AG09309 (cell line): ENCODE measurements at places on chromosomes 7 and 10.

- DNase-seq, result peak; percentile 94
These were observed 304.4 kb downstream of the ZEB1 start for GRCh38 chr10:31623466-31623865.

GRCh38 chr10:121323443-121323842 lies 274.8 kb downstream of the FGFR2 start:
- DNase-seq, result no peak

DNA sequence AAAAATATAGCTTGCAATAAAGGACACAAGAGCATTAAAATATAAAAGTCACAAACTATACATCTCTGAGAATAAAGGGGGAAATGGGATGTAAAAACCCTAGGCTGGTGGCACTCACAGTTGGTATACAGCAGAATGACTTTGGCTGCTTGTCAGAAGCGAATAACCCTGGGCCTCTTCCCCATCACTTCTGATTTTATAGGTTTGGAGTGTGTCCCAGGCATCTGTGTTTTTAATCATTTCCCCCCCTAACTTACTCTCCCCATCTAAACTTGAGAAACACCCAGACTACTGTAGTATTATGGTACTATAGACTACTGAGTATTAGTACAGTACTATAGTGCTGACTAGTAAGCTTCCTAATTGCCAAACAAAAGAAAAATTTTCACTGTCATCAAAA lies 1.8 kb upstream of the RPA3 start:
- no peak for DNase-seq

DNA sequence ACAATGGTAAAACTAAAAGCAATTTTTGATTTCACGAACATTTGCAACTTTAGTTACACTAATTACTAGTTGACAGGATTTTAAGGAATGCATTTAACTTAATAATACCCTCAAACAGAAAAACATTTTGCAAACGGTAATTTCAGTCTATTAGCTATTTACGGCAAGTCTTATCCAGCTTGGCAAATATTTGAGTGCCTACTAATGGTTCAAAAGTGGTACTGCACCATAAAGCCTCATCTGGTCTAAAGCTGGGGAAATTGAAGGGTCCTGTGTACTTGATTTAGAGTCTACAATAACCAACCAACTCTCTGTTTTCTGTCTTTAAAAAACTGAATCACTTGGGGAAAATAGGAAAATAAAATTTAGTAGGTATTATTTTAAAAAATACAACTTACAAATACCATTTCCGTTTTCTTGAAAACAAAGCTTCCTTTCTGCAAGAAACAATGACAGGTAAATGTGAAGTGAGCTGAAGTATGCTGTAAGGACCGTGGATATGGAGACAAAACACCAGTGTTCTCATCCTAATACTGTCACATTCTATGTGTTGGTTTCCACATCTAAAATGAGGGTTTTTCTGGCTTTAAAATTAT lies 142.3 kb downstream of the VPS50 start:
- peak; percentile 20 for DNase-seq

DNA sequence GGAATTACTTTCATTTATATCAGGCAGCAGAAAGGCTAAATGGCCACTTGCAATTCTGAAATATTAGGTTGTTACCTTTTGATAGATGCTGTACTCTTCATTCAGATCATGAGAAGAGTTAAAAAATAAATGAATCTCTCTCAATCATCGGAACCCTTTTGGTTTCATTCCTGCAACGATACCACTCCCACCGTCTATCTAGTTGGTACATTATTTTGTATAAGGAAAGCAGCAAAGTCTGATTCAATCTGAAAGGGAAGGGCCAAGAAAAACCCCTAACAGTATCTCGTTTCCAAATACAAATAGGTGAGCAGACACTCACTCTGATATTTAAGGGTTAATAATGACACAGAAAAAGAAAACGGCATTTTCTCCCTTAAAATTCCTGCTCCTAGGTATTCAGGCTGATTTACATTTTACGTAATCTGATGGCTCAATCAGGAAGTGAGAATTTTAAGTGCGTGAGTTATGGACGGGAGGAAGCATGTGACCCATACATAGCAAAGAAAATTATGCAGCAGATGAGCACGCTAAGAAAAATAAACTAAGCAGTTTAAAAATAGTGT lies 209.4 kb upstream of the KLF14 start:
- DNase-seq, result no peak

DNA sequence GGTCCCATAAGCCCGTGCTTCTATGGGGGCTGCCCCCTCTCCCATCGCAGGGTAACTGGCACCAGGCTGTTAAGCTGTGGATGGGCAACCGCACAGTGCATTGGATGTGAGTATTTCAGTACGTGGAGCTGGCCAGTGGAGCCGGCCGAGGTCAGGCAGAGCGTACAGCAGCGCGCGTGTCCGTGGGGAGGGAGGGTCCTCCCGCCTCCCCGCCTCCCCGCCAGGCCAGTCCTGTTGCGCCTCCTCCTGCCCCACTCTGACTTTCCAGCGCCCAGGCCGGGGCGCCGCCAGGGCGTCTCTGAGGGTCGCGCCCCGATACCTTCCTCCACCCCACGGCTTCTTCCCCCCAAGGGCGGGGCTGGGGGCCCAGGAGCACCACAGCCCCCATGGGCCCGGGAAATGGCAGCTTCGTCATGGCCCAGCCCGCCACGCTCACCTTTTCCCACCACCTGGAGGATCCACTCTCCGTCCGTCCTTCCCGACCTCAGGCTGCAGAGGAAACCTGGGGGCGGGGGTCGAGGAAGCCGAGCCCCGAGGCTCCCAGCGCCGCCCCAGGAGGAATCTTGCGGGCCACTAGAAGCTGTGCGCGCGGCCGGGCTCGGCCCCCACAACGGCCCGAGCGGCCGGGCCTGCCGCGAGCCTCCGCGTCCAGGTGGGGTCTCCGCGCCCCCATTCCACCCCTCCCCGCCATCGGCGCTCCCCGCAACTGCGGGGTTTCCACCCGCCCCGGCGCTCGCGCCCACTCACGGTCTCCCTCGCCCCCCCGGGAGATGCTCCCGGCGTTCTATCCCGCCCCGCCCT lies 831 bp upstream of the PFKP start:
- no peak for DNase-seq

DNA sequence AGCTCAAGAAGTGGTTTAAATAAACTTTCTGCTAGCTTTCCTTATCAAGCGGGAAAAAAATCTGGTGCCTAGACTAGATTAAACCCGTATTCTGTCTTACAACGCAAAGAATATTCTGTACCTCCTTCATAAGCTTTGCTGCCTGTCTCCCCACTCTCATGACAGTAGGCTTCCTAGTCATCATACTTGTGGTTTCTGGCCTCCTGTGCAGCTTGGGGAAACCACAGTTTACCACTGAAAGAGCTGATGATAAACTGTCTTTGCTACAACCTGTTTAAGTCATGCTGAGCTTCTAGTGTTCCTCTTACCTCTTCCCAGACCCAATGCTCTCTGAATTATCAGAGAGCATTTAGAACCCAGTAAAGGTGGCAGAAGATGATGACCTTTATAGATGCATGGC lies 55.0 kb downstream of the PODXL start:
- DNase-seq, result peak; percentile 52

DNA sequence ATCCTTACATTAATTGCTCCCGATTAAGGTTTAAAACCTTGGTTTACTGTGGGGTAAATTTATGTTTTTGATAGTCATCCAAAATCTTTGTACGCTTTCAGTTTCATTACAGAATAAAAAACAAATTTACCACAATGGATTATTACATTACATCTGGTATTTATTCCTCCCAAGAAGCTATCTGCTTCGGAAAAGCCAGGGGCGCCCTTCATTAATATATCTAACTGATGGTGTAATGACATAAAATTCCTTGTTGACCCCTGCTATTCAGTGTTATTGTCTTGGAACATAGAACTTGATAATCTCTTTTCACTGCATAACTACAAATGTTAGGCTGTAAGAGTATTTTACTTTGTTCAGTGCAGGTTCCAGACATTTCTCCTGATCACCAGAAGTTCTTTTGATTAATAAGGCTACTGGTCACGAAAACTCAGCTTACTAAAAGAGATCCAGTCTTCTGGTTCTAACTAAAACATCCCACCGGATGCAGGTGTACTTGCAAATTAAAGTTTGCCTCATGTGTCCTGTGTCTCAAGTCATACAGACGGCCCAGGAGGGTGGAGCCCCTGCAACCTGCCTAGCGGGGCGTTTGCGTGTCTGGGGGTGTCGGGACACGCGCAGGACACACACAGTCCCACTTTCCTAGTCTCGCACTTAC lies 581 bp upstream of the GLCCI1 start:
- no peak for DNase-seq
